ENCODE measurements at places on chromosomes 1 and 21.
A peak's percentile ranks its signal among the peaks of the same experiment; 100 is the strongest.

DNA sequence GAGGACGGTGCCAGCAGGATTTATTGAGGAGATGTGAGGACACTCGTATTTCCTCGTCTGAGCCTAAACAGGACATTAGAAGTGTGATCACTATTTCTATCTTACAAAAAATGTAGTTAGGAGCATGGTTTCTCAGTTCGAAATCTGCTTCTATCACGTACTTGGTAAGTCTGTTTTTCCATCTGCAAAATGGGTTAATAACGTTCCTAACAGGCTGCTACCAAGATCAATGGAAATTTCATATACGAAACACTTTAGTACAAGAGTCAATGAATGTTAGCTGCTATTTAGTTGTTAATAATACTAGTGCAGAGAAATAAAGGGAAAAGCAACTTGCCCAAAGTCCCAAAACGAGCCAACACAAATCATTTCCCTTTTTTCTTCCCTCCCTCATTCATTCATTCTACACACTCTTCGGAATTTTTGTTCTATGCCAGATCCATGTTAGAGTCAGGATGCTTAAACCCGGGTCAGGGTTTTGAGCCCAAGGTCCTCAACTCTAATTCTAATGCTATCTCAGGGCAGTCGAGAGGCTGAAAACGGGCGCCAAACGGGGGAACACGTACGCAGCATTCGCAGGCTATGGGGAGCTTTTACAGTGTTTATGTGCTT, 608 bp downstream of the SNRNP40 start:
- no peak for DNase-seq

- no peak for DNase-seq
These were observed at the start of gene IL22RA1 for GRCh38 chr1:24142546-24143534. TSS of gene IL22RA1 (minus strand) at chr1:24143140. CDS start at chr1:24143082, 58 bp downstream.

DNA sequence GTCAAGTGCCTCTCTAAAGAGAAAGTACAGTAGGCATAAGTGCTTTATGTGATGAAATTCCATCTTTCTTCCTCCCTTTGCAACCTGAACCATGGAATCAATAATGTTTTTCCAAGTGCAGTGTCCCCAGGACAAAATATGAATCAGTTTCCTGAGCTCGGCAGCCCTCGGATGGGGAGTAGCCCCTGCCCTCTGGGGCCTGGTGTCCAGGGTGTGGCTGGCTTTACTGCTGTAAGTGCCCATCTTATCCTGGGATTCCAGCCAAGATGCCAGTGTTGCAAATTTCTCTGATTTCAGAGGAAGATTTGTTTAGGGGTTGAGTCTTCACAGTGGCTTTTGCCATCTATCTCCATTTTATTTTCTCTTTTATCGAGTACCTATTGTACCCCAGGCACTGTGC, 40.5 kb upstream of the SRP9 start:
- DNase-seq, result no peak

DNA sequence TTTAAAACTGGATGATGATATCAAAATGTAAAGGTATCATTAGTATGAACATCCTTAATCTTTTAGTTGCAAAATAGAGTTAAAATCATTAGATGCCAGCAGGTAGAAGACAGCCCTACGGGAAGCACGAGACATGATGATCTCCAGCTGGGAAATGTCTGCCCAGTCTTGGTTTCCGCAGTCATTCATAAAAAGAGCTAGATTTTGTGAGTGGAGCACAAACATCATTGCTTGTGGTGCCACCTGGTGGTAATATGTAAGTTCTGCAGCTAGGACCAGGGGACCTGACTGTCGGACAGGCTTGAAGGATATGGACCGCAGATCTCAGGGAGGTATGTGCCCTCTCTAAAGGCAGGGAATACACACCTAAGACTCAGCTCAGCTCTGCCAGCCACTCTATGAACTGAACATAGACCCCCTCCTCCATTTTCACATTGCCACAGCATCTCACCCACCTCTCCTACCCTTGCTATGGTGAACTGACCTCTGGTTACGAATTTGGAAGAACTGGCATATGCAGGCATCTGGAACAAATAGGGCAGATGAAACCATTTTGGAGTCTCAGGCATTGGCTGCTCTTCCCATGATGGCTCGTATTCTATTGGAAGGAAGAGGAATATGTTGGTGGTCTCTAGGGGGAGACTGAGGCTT, 9.2 kb downstream of the FCMR start:
- DNase-seq, result peak; percentile 86

DNA sequence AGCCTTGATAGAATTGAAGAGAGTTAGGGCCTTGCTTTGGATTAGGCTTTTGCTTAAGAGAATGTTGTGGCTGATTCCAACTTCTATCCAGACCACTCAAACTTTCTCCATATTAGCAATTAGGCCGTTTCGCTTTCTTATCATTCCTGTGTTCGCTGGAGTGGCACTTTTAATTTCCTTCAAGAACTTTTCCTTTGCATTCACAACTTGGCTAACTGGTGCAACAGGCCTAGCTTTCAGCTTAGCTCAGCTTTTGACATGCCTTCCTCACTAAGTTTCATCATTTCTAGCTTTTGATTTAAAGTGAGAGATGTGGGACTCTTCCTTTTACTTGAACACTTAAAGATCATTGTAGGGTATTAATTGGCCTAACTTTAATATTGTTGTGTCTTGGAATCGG, 183.6 kb upstream of the L1TD1 start:
- no peak for DNase-seq

DNA sequence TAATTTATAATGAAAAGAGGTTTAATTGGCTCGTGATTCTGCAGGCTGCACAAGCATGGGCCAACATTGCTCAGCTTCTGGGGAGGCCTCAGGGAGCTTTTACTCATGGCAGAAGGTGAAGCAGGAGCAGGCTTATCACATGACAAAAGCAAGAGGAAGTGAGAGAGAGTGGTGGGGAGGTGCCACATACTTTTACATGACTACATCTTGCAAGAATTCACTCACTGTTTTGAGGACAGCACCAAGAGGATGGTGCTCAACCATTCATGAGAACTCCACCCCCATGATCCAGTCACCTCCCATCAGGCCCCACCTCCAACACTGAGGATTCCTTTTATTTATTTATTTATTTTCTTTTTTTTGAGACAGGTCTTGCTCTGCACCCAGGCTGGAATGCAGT, 5.5 kb upstream of the PLEKHM2 start:
- DNase-seq, result peak; percentile 67

DNA sequence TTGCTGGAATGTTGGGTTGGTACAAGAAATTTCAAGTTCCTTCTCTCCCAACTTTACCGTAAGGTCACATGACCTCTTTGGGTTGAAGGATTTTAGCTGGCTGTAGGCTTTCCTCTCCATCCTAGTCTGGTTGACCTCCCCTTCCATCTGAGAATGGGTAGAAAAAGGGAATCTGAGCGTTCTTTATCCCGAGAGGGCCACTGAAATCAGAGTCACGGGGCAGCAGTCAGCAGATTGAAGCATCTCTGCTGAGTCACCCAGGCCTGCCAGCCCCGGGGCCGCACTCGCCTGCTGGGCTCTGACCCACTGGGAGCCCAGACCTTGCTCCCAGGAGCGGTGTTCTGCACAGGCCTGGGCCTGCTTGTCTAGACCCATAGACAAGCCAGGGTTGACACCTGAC, 31.0 kb downstream of the TMCC2 start:
- peak; percentile 74 for DNase-seq

GRCh38 chr1:172727956-172728603, 69.2 kb downstream of the FASLG start:
- no peak for DNase-seq

DNA sequence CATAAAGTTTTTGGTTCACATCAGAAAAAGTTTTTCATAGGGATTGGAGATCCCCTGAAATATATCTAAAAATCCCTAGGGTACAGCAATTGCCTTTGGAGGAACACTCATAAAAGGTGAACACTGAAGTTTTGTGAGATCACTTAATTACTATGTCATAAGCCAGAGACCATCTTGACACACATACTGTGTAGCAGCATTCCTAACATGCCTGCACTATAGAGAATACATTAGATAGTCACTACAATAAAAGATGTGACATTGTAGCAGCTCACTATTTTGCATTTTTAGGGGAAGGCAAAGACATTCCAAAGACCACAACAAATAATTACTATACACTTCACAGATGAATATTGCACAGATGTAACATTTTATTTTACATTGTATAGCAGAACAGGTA, 779.9 kb downstream of the KCNT2 start:
- no peak for DNase-seq

DNA sequence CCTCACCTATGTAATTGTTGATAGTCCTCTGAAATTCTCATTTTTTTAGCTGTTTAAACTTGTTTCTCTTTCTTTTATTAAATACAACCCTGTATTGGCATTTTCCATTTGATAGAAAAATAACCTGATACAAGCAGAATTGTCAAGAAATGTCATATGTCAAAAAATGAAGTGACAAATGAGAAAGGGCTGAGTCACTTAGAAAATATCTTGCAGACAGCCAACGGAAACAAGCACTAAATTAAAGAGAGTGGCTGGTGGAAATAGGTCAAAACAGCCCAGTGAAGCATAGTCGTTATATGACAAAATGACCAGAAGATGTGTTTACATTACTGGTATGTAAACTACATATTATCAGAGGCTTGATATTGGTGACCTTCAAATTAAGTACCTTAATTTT, 484.4 kb downstream of the PLA2G4A start:
- DNase-seq, result peak; percentile 0

GRCh38 chr1:12407050-12407961, 177.5 kb downstream of the VPS13D start:
- DNase-seq, result peak; percentile 69

DNA sequence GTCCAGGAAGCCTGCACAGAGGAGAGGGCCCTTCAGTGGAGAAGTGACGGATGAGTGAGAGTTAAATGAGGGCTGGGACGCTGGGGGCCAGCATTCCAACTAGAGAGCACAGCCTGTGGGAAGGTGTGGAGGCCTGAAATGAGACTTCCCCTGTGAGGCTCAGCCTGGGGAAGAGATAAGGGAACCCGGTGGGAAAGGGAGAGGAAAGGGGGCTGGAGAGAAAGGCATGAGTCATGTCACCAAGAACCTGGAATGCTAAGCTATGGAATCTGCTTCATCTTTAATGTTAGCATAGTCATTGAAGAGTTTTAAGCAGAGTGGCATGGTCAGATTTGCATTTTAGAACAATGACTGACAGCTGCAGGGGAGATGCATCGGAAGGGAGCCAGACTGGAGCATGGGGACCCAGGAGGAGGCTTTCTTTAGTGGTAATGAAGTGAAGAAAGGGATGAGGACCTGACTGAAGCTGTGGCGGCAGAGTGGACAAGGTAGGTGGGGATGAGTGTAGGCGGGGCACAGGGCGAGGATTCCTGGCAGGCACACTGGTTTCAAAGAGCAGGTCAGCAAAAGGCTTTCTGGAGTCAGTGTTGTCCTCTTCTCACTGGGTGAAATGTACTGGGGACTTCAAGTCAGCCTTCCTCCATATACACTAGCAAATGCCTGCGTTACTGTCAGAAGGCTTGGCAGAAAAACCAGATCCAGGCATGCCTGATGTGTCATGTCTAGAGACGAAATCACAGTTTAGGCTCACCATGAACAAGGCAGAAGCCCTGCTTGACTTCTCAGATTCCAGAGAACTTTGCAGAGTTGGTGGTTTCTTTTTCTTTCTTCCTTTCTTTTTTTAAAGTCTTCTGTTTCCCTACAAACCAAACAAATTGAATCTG, 8.0 kb downstream of the RGL1 start:
- peak; percentile 56 for DNase-seq

- no peak for DNase-seq
These were observed 100.2 kb downstream of the SMYD2 start for GRCh38 chr1:214380986-214381695.

GRCh38 chr1:206575165-206575893, 36.9 kb downstream of the EIF2D start:
- DNase-seq, result peak; percentile 81

DNA sequence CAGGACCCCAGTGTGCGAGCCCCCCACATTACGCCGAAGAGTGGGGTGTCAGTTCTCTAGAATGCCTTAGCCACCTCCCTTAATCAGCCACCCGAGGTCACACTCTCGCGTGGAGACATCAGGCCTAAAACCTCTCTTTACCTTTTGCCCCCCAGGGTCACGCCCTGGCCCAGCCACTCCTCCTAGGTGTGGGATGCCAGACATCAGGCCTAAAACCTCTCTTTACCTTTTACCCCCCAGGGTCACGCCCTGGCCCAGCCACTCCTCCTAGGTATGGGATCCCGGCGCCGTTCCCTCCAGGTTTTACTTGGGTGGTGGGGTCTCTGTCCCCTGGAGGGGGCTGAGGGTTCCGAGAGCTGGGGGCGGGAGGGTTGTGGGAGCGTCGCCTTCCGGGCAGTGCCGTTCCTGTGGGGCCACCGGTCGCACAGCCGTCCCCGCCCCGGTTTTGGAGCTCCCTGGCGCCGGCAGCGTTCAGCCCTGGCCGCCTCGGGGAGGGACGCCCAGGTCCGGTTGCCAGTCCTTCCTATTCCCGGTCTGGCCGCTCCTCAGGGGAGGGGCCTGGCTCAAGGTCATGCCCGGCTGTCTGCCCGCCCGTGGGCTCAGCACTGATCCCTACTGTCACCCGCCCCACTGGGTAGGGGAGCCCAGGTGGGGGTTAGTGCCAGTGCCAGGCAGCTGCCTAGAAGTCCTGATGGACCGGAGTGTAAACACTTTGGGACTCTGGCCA, 882 bp downstream of the VPS13D start:
- DNase-seq, result peak; percentile 60

DNA sequence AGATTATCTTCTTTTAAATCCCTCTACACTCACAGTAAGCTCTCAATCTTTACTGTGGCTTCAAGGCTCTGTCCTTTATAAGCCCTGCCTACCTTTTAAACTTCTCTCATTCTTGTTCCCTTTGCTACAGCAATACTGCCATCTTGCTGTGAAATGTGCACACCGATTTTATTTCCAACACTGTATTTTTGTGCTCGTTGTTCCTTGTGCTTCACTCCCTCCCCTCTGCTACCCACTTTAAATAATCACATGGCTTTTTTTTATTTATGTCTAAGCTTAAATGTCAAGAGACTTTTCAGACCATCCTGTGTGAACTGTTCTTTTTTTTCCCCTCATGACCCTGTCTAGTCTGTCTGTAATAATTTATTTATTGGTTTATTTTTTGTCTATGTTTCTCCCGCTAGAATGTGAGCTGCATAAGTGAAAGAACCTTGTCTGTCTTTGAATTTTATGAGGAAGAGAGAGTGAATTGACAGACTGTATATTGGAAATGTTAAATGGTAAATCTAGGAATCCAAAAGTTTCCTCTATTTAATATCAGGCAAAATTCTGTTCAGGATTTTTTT, 45.7 kb downstream of the ABCD3 start:
- peak; percentile 31 for DNase-seq

- DNase-seq, result no peak
These were observed 39.4 kb upstream of the HIVEP3 start for GRCh38 chr1:41958015-41958673.

- DNase-seq, result no peak
These were observed 192.2 kb downstream of the PLPP3 start for GRCh38 chr1:56387071-56387740.

GRCh38 chr21:36487641-36488307, 7.9 kb upstream of the CLDN14 start:
- peak; percentile 39 for DNase-seq
